ENCODE measurements at places on chromosomes 5 and 9. TPM values are rescaled to one million over a fixed set of nuclear protein-coding genes. Genes with fewer than 3 reads are reported as not detected.

WNT8A gene
- total RNA-seq: not detected

TNC gene
- total RNA-seq: 117 TPM

PLEKHG4B gene
- total RNA-seq: not detected

FOXD4L4 gene
- total RNA-seq: 0.19 TPM

DND1 gene
- total RNA-seq: 0.84 TPM

CFAP90 gene
- total RNA-seq: not detected

LCN10 gene
- 13.4 TPM for total RNA-seq

FIBCD1 gene
- total RNA-seq: not detected

IRF1 gene
- 36.1 TPM for total RNA-seq

Measured in aorta (tissue), 5 donors.